Activated CD8-positive, alpha-beta memory T cell treated with anti-CD3 and anti-CD28 coated beads, Interleukin-2, amount 50 U/mL, for 4 hours (primary cell): ENCODE measurements at places on chromosomes 3 and 15.

DNA sequence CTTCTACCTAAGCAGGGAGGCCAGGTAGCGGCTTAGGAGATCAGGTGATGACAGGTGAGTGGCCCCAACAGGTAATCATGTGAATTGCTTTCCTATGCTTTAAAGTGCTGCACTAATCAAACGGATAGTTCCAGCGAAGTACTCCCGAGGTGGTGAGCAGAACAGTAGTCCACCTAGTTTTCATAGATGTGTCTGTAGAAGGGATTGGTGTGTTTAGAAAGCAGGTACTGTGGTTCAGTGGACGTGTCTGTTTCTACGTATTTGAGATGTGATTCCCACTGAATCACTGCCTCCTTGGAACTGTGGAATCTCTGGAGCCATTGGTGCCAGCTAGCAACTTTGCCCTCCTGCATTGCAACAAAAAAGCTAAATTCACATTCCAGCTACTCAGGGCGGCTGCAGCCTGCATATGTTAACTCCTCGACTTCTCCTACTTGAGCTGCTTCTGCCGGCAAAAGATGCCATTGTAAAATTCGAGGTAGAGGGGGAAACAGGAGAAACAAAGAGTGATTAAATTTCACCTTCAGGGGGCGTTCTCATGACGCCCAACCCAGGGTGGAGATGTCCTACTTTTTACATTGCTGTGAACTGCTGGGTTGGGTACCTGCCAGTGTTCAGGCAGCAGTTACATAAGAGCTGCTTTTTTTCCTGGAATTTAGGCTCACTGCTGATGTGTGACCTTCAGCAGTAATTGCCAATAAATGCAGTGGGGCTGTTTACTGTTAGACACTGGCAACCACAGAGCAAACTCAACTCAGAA, 227.3 kb downstream of the ITPR1 start:
- no peak for DNase-seq

DNA sequence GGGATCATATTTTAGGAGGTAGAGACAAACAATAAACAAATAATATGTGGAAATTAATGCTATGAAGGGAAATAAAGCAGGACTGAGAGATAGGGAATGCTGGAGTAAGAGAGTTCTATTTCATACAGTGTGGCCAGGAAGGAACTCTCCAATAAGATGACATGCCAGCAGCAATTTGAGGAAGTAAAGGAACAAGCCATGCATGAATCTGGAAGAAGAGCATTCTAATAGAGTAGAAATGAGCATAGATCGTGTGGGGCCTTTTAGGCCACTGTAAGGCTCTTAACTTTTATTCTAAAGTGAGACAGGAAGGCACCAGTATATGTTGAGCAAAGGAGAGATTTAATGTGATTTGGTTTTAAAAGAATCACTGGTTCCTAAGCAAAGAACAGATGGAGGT, 126.3 kb downstream of the DMXL2 start:
- no peak for DNase-seq

DNA sequence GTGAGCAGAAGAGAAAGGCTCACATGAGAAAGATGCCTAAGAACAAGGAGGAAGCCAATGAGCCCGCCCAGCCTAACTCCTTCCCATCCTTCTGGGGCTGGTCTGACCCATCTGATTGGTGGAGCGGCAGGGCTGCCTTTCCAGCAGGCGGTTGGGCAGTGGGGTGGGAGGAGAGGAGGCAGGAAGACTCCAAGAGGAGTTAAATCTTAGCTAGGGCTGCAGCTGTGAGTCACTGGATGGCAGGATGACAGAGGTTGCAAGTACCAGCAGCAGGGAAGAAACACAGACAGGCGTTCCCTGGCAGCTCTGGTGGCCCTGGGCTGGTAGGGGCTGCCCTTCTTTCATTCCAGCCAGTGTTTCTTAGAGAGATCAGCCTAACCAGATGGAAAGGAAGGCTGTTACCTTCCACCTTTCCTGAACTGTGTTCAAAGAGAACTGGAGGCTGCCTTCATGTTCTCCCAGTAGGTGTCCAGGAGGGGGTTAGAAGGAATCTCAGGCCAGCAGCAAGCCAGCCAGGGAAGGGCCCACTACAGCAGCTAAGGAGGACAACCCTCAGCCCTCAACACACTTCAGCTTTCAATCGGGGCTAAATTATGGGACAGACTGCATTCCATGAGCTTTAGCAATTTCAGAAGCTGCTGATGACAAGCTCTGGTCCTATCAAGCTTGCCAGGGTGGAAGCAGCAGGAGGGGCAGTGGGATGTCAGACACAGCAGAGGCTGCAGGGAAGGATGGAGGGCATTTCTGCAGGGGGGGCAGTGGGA, 50.3 kb downstream of the CHSY1 start:
- no peak for DNase-seq

DNA sequence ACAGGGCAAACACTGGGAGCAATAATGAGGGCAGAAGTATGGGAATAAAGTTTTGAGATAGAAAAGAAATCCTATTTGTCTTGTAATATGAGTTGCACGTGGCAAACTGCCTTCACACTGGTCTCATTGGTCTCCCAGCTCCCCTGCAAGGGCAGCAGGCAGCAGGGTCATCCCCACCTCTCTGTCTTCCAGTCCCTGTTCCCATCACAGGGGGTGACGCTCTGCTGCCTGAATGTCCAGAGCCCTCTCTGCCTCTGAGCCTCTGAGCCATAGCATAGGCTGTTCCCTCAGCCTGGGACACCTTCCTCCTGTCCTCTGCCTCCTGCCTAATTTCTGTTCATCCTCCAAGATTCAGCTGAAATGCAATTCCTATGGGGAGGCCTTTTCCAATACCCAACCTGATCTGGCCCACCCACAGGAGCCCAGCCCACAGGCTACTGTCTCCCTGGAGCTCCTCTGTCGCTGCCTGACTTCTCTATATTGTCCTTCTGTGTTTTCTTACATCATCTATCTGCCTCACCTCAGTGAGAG, 12.1 kb upstream of the SKOR1 start:
- no peak for DNase-seq

DNA sequence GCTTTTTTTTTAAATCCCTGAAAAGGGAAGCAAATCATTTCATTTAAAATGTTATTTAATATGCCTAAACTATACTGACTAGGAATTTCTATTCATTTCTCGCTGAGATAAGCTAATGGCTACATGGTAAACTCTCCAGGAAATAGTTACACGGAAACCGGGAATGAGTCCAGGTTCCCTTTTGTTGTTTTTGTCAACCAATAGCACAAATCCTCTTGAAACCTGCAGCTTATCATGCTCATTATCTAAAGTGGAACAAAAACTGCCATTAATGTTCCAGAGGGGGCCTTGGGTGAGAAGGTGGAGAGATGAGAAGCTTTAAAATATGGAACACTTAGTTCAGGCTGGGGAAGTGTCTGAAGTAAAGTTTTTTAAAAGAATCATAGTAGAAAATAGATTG, 113.5 kb upstream of the ALCAM start:
- no peak for DNase-seq

DNA sequence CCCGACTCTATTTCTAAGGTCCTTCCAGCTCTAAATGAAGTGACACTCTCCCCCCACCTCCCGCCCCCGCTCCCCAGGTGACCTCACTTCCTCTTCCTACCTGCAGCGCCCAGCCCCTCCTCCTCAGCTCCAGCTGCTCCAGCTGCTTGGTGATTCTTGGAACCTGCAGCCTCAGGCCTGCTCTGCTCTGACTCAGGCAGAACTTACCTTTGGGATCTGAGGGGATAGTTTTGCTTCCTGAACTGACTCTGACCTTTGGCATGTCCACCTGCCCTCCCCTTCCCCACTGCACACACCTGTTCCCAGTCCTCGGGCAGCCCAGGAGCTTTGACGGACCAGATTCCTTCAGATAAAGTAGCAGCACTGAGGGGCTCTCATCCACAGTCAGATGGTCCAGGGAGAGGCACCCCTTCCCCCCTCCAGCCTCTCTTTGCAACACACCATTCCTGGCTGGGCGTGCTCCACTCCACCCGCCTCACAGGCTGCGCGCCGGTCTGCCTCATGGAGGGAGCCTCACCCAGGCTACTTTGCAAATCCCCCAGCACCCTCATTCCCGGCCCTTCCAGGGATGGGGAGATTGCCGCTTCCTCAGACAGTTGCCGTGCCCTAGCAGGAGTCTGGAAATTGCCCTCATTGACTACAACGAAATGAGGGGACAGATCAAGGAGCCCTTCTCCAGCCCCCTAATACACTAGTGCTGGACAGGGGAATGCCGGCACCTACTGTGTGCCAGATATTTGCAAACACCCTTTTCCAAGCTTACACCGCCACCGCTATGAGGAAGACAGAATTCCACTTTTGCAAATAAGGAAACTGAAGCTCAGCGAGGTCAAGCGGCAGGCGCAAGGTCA, 692 bp upstream of the C15orf39 start:
- peak; percentile 58 for DNase-seq

DNA sequence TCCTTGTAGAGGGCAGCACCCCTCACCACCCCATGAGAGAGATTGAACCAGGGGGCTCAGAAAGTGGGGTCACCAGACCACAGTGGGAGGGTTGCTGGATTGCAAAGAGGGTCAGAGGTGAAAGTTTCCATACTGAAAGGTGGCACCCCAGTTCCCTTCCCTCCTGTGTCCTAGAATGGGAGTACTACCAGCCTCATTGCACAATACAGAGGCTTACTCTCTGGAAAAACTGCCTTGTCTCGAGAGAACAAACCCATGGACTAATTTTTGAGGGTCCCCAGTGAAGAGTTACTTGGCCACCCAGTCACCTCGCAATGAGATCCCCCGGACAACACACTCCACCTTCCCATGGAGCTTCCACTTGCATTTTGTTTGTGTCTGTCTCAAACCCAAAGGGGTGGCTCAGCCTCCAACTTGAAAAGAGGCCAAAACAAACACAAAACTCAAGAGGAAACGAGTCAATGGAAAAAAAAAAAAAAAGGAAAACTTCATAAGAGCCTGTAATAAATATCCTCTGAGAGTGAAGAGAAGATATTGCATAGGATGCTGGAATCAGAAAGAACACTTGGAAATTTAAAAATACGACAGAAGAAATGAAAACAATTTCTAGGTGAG, 18.6 kb downstream of the MESP2 start:
- DNase-seq, result no peak

- no peak for DNase-seq
Measured at GRCh38 chr3:99218468-99218867, 317.0 kb upstream of the DCBLD2 start.
